ENCODE measurements at places on chromosomes 7 and 10.

GRCh38 chr10:72483471-72483870 is 128.8 kb upstream of the DNAJB12 start:
- DNase-seq: no peak

DNA sequence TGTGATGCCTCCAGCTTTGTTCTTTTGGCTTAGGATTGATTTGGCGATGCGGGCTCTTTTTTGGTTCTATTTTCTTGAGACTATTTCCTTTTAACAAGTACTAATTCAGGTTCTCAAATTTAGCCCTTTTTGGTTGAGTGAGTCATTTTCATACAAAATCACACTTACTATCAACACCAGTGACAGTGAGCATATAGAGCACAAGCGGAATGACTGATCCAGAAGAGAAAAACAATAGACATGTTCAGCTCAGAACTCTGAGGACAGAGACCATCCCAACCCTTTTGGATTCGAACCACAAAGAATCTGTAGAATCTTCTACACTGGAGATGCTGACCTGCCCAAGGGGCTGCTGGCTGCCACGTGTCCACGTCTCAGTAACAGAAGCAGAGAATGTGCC is 56.4 kb upstream of the INSYN2A start:
- no peak for DNase-seq

DNA sequence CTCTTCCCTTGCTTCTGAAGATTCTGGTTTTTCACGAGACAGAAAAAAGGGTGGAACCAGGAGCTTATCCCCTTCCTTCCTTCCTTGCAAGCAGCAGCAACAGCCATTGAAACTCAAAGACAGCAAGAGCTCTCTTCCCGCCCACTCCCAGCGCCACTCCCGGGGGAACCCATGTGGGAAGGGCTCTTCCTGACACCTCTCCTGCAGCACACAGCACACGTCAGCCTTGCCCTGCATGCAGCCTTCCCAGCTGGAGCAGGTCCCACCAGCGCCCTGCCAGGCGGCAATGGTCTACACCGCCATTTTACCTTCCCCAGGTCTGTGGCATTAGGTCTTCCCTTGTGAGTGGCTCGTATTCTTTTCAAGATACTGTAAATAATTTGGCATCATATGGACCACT is 161.8 kb downstream of the MGMT start:
- no peak for DNase-seq

- DNase-seq: no peak
Measured at GRCh38 chr7:2718296-2718965, 30.4 kb downstream of the AMZ1 start.

- peak; percentile 89 for DNase-seq
Measured at GRCh38 chr7:24917510-24918239, 62.3 kb downstream of the OSBPL3 start.
